ENCODE measurements at places on chromosomes 7 and 10. TPM values are rescaled to one million over a fixed set of nuclear protein-coding genes. Genes with fewer than 3 reads are reported as not detected.
A peak's percentile ranks its signal among the peaks of the same experiment; 100 is the strongest.

- no peak for DNase-seq
These were observed 428.4 kb downstream of the ARL4A start for GRCh38 chr7:13115855-13116254.

DNA sequence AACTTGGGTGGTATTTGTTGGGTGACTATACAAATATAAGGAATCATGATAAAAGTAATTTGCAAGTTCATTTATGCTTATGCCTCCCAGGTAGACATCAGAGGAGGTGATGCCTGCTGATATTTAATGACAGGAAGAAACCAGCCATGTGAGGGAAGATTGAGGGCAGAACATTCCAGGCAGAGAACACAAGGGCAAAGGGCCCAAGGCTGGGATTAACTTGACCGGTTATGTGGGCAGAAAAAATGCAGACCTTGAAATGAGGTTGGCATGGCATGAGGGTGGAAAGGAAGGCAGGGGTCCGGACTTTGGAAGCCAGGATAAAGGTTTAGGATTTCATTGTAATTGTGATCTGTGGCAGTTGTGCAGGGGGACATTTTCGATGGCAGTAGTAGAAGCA, 68.0 kb upstream of the MTPN start:
- no peak for DNase-seq

GRCh38 chr10:12993595-12993994, 7.9 kb downstream of the CCDC3 start:
- no peak for DNase-seq

Gene GRID1
- polyA plus RNA-seq, result 1.7 TPM

Gene GPR85
- 0.52 TPM for polyA plus RNA-seq

DNA sequence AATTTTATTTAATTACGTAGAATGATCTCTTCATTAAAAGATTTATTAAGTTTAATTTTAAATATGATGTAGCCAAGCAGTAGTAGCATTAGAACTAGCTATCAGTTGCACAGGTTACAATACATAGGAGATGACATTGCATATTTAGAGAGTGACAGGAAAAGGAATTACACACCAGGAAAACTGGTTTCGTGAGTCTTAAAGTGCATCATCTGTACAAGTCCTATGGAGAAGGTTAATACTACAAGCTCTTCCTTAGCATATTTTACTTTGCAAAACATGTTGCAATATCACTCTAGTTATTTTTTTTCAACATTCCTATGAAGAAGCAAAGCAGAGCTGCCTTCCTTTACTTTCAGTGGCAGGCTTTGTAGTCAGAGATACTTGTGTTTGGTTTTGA, 20.2 kb upstream of the SEM1 start:
- DNase-seq, result no peak

- DNase-seq, result peak; percentile 56
These were observed 23.6 kb upstream of the SRI start for GRCh38 chr7:88243345-88243909.

DNA sequence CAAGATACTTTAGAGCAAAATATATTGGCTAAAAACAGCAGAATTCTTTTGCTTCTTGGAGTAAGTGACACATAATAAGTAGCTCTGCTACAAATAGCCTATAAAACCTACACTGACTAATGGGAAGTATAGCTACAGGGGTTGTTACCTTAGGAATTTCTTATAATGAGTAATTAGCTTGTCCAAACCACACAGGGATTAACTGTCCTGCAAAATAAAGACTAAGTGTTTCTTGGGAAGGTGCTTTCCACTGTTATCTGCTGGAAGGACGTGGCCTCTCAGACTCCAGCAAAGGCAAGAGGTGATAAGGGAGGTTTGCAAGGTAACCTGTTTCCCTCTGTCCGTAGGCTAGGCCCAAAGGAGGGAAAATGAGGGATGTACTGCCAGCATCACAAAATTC, 302.4 kb downstream of the DOCK4 start:
- DNase-seq, result no peak

DNA sequence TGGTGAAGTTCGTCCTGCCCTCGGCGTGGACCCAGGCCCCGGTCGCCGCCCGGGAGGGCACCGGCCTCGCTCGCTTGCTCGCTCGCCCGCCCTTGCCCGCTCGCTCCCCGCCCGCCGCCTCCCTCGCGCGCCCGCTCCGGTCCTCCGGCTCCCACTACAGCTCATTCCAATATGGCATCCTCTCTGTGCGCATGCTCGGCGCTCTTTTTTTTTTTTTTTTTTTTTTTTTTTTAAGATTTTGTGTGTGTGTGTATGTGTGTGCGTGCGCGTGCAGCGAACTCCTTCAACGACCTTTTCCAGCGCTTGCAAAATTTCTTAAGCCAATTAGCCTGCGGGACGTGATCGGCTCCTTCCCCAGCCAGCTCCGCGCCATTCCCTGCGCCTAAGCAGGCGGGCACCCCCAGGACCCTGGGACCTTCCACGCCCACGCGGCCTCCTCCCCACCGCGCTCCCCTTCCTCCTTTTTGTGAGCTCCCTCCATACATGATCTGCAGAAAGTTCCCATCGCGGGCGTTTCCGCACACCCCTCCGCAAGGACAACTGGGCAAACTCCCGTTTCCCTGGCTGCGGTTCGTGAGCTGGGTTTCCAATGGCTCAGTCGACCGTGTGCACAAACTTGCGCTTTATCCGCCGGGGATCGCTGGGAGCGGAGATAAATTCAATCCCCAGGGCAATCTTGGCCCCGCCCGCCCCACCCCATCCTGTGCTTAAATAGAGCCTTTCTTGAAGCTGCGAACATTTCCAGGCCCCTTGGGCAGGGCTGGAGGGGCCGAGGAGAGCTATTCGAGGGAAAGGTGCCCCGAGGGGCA, at the start of gene SFMBT2:
Gene SFMBT2 (minus strand): TSS at position 173 of the 809 bp plus-strand sequence. CDS start 29,136 bp downstream, outside the sequence.
- no peak for DNase-seq

Gene CCDC136
- 20.6 TPM for polyA plus RNA-seq

Gene RAPGEF5
- 33.1 TPM for polyA plus RNA-seq

Gene STAG3
- 33.4 TPM for polyA plus RNA-seq

Gene LHFPL3
- polyA plus RNA-seq, result 9.1 TPM

GRCh38 chr7:4700577-4701235, 18.6 kb downstream of the FOXK1 start:
- DNase-seq, result no peak

- no peak for DNase-seq
These were observed 10.5 kb upstream of the ENTPD1 start for GRCh38 chr10:95745501-95745900.

Gene NACAD
- 9.4 TPM for polyA plus RNA-seq

- no peak for DNase-seq
These were observed 25.5 kb downstream of the PRR15 start for GRCh38 chr7:29588900-29589696.

GRCh38 chr7:66683770-66684123, 55.1 kb downstream of the KCTD7 start:
- DNase-seq, result no peak

Gene FLNC
- 15.8 TPM for polyA plus RNA-seq

Gene SLC16A9
- 42.6 TPM for polyA plus RNA-seq

- no peak for DNase-seq
These were observed 44.1 kb downstream of the ZNF33B start for GRCh38 chr10:42594246-42594650.

Gene TMEM184A
- 6.0 TPM for polyA plus RNA-seq

All from renal pelvis (tissue), 12 donors.